ENCODE measurements at places on chromosomes 7 and 10.
A peak's percentile ranks its signal among the peaks of the same experiment; 100 is the strongest.

GRCh38 chr7:31323101-31323500 lies 17.4 kb downstream of the NEUROD6 start:
- no peak for DNase-seq

GRCh38 chr7:157808042-157808441 lies 471.2 kb downstream of the DNAJB6 start:
- no peak for DNase-seq

GRCh38 chr10:69505636-69506318 lies 54.5 kb downstream of the TSPAN15 start:
- no peak for DNase-seq

DNA sequence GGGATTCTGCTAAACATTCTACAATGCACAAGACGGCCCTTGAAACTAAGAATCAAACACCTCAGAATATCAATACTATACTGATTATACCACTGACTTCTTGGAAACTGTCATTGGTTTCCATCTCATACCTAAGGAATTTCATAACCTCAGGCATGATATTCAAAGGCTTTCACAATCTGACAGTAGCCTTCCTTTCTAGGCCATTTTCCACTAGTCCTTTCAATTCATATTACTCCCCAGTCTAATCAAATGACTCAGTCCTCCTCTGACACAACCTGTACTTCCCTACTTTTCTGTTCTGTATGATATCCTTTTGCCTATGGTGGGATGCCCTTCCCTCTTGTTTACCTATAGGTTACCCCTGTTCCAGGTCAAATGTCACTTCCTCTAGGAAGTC lies 48.3 kb downstream of the CSTF2T start:
- DNase-seq: no peak

- DNase-seq: peak; percentile 50
Observed at GRCh38 chr10:104330168-104331110, 7.8 kb downstream of the ITPRIP start.

DNA sequence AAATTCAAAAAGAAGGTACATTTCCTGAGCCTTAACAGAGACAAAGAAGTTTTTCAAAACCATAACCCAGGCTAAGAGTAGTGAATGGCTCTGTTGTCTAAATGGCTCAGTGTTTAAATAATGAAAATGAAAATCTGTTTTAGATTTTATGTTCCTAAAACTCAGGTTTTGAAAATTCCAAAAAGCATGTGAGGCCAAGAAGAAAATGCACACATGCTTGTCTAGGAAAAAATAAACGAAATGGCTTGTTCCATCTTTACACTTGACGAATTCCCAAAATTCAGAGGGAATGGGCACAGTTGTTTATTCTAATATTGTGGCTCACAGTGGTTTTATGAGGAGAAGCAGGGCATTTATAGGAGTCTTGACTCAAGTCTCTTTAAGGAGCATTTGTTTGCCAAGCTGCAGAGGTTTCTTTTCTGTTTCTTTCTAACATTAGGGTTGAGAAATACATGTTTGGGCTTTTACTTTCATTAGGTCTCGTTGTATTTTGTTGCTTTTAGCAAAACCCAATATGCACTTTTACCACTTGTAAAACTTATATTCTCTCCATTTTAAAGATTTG lies 527.6 kb upstream of the ANKRD30A start:
- no peak for DNase-seq

- DNase-seq: no peak
Observed at GRCh38 chr7:157841773-157842370, 505.1 kb downstream of the DNAJB6 start.

- DNase-seq: no peak
Observed at GRCh38 chr7:93030605-93031225, 87.1 kb downstream of the SAMD9 start.

DNA sequence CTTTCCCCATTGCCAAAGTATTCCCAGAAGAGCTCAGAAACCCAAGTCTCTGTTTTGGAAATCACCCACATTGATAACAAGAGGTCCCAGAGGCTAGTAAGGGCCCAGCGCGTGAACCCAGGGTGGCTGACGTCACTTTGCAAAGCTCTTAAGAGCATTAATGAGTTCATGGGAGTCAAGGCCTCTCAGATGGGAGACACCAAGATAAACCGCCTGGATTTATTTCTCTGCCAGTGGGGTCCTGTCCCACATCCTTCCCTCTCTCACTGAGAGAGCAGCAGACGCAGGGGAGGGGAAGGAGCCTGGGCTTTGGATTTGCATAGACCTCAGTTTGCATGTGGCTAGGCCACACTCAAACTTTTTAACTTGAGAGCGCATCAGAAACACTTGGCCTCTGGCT lies 184.8 kb upstream of the PDE1C start:
- no peak for DNase-seq

DNA sequence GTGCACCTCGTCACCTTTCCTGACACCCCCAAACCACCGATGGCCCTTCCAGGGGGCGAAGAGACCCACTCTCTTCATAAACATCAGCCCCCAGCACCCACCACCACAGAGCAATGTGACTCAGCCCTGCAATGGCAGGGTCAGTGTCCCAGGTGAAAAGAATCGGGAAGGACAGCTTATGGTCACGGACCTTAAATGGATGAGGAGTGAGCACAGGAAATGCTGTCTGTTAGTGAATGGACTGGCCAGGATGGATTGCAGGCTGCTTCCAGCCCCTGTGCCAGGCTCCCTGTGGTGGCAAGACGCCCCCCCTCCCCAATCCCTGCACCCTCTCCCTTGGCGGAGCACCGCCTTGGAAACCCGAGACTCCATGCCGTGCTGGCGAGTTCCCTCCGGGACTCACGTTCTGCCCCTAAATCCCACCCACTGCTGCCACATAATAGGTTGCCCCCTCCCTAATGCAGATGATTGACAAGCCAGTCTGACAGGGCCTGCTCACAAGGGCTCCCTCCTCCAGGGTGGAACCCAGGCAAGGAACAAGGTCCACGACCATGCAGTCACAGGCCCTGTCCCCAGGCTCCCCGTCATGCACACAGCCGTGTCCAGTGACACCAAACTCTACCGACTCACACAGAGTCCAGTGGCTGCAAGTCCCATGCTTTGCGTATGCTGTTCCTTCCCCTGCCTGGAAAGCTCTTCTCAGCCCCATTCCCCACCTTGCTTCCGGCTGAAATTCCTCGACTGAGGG lies 7.3 kb downstream of the ASB13 start:
- DNase-seq: no peak

DNA sequence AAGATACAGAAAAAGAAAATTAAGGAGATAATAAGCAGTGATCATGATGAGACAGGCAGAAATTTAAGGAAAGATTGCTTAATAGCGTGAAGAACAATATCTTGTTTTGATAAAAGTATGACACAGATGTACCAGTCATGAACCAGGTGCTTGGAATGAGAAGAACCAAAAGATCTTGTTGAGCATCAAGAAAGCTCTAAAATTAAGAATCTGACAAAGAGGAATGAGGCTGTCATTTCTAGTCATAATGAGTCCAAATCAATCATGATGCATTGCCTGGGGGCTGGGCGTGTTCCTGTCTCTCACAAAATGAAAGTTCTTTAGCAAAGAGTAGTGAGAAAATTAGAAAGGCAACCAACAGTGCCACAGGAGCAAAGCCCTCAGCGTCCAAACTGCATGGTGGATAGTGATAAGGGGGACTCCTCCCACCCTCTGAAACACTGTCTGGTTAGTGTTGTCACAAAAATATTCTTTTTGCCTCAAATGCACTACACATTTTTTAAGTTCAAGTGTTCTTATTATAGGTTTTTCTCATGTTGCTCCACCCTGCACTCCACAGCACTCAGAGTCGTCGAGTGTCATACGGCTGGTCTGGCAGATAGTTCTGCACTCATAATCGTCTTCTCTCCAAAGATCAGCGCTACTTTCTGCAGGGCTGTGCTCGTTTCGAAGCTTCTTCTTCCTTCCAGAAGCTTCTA lies 439.6 kb downstream of the TNS3 start:
- DNase-seq: no peak

DNA sequence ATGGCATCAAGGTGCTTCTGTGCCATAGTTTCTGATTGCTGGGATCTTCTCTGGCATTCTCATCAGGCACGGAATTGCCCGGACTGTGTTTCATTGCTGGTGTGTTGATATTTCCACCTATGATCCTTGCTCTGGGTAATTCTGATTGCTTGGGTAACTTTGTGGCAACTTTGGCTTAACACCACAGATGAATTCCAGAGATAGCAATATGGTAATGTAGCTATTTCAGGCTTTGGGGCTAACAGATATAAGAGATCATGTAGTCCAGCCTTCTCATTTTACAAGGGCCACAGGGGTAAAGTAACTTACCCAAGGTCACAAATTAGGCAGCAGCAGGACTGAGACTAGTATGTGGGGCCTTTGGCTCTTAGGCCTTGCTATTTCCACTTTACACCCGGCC lies 53.9 kb upstream of the PLPP4 start:
- DNase-seq: no peak

- no peak for DNase-seq
Observed at GRCh38 chr7:2566890-2567678, 8.3 kb downstream of the IQCE start.

DNA sequence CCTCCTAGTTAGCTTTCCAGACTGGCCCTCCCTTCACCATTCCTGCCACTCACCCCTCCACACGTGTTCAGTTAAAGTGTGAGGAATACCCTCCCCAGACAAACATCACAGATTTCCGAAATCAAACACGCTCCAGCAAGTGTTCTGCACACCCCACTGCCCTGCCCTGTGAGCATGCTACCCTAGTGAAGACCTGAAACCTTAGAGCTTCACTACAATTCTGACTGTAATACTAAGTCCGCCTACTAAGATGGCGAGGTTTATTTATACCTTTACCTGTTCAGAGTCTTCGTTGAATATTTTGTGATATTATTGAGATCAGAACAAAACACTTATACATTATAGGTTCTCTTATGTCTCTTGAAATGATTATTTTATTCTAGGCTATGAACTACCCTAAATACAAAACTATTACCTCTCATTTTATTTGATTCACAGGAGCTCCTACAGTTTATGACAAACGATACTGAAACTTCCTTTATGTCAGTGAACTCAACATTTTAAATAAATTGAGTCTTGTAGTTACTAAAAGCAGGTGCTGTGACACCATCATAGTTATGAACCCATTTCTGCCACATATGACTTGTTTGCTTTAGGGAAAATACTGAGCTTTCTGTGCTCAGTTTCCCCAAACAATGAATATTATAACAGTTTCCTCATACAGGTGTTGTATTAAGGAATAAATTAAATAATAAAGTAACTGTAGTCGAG lies 8.6 kb downstream of the SCIN start:
- DNase-seq: no peak

- no peak for DNase-seq
Observed at GRCh38 chr7:144729226-144729625, 106.6 kb downstream of the TPK1 start.

DNA sequence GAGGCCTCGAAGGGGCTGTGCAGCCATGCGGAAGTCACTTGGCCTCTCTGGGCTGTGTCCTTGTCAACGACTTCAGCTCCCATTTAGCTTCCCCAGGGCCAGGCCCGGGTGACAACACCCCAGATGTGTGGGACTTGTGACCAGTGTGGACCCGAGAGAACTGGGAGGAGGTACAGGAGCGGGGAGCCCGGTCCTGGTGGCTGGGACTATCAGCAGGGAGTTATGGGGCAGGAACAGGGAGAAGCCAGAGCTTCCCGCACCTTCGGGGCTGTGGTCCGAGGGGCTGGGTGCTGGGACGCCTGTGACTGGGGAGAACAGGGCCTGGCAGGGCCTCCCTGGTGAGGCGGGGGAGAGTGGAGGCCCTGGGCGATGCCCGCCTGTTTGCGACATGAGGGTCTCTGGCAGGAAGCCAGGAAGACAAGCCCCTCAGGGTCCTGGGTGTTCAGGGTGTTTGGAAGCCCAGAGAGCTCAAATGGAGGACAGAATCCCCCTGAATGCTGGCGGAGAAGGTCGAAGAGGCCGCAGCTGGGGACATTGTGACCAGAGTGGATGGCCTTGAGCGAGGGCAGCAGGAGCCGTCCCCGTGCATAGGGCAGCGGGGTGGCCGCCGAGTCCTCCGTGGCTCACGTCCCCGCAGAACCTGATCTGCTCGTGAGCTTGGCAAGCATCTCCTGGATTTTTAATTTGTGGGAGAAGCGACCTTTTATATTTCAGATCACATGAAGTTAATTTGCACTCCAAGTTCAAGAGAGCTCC lies 30.0 kb upstream of the PSMG3 start:
- DNase-seq: no peak

DNA sequence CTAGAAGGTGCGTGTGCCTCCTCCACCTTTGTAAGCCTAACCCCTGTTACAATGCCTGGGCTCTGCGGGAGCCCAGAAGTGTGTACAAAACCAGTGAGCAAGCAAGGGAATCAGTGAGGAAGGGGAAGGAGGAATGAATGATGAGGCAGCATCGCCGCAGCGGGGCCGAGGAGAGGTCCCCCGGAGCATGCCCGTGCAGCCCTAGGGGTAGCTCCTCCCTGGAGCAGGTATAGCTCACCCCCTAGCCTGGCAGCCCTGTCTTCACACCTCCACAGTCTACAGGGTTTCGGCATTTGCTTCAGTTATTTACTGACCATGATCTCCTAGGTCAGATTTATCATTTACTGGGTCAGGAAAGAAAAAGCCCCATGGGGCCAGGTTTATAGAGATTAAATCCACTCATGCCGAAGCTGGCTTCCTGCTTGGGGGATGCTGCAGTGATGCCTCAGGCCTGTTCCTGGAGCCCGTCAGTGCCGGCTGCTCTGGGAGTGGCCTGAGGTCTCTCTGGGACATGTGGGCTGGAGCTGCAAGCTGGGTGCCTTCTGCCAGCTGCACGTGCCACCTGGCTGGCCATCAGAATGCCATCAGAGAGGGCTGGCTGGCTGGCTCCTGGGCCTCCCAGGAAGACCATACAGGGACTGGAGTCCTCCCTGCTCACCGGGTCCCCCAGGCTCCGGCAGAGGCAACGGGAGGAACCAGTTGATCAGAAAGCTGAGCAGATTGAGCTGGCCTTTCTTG lies 138.9 kb downstream of the GRK5 start:
- DNase-seq: no peak

GRCh38 chr7:133794479-133794878 lies 332.7 kb upstream of the LRGUK start:
- no peak for DNase-seq

DNA sequence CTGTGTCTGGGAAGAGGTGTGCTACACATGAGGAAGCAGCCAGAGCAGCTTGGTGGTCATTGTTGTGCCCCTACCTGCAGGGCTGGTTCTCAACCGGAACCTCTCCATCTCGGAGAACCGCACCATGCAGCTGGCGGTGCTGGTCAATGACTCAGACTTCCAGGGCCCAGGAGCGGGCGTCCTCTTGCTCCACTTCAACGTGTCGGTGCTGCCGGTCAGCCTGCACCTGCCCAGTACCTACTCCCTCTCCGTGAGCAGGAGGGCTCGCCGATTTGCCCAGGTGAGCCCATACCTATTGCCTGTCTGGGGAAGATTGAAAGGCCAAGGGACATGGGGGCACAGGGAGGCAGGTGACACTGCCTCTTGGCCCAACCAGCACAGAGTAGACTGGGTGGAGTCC lies 29.3 kb upstream of the CSGALNACT2 start:
- DNase-seq: no peak

GRCh38 chr10:86900955-86901354 lies 56.5 kb downstream of the MMRN2 start:
- no peak for DNase-seq

GRCh38 chr7:80428161-80429054 lies 83.5 kb downstream of the GNAT3 start:
- peak; percentile 49 for DNase-seq

- peak; percentile 11 for DNase-seq
Observed at GRCh38 chr7:91347290-91347689, 83.1 kb downstream of the FZD1 start.
